ENCODE measurements at places on chromosomes 2 and 18.

DNA sequence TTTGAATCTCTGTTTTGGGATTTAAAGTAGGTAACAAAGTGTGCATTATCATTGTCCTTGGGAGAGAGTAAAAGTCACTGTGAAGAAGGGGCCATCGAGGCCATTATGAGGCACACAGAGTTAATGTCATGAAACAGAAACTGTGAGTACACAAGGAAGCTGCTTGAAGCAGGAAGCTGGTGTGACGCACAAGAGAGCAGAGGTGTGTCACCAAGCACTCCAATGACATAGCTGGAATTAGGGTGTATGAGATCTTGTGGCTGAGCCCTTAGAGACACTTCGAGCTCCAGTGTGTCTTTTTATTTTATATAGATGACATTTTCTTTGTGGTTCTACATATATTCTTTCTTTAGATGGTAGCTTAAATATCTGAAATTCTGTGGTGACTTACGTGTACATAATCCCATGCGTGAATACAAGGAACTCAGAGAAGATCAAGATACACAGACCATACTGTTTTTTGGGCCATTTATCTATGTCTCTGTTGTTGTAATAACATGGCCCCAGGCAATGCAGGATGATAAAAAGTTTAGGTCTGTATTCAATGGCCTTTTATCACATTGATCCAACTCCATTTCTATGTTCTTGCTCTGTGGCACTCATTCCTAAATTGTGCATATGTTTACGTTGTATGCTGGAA, 164.7 kb upstream of the FAM98A start:
- DNase-seq: no peak

DNA sequence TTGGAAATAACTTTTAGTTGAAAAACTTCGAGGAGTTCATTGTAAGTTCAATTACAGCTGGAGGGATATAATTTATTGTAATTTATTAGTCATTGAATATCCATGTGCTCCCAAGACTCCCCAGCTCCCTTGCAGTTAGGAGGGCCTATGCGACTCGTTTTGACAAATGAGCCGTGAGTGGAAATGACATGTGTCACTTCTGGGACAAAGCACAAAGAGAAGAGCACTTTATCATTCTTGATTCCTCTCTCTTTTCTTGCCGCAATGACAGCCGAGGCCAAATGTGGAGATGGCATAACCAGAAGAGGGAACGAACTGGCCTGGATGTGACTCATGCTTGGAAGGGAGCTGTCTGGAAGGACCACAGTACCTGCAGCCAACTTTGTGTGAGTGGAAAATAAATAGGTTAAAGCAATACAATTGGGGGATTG, 44.2 kb upstream of the ITSN2 start:
- no peak for DNase-seq

GRCh38 chr2:180706694-180707093, 273.7 kb upstream of the UBE2E3 start:
- no peak for DNase-seq

GRCh38 chr2:141778315-141778835, 352.4 kb downstream of the LRP1B start:
- DNase-seq: no peak

- DNase-seq: no peak
These were observed 335.6 kb upstream of the ID2 start for GRCh38 chr2:8346208-8346607.

DNA sequence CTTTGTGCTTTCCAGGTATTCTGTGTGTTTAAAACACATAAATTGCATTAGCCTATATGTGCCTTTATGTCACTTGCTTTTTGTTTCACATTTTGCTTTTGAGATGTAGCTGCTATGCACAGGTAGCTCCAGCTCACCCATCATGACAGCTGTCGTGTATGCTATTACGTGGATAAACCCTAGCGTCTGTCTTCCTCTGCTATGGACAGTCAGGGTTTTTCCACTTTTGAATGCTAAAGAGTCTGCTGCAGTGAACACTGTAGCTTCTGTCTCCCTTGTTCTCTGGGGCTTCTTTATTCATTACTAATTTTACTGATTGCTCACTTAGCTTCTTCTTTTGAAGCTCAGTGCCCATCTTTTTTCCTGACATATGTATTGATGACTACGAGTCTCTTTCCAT, 24.7 kb upstream of the MBP start:
- no peak for DNase-seq

DNA sequence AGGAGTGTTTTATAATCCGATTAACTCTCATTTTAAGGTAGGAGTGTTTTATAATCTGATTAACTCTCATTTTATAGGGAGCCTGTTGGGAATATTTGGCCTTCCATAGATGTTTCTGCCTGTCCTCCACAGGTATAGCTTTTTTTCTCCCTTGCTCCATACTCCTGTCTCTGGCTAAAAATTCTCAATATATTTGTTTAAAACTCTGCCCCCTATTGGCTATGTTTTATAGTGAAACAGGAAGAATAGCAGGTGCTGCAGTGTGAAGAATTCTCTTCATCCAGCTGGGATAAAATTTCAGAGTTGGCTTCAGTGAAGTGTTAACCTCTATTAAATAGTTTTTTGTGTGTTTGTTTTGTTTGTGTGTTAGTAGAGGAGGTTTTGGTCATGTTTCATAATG, 1046.0 kb upstream of the TMEFF2 start:
- DNase-seq: no peak

DNA sequence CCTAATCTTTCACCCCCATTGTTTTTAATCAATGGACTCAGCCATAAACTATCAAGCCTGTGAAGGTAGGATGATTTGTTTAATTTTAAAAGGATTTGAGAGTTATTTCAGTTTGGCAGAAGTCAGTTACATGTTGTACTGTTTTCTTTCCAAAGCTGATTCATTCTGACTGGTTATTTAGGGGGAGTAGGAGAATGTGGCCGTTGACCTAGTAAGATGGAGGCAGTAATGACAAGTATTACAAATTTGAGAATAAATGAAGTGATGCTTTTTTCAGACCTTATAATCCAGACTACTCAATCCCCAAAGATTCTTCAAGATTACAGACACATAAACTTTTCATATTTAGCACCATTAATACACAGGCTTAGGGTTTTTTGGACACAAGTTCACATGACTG, 4.3 kb downstream of the EPHA4 start:
- DNase-seq: no peak

DNA sequence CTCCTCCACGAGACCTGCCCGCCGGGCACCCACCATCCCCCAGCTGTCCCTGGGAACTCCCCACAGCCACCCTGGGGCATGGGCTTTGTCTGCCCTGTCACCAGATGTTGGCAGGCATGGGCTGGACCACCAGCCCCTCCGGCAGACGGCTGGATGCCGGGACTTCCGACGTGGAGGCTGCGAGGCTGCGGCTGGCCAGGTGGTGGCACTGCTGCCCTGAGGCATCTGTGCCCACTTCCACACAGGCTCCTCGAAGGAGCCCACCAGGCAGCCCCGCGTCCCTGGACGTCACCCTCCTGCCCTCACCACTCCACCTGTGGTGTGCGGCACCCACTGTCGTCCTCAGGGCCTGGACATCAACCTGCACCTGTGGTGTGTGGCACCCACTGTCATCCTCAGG, 319.9 kb upstream of the SALL3 start:
- DNase-seq: no peak

All from stimulated activated naive CD4-positive, alpha-beta T cell (primary cell).